Myocyte (in vitro differentiated cells): ENCODE measurements at places on chromosomes 7 and 10. TPM values are rescaled to one million over a fixed set of nuclear protein-coding genes. Genes with fewer than 3 reads are reported as not detected.

The SEPTIN7 gene
- 345 and 379 TPM in 2 replicates for total RNA-seq

The NPY4R2 gene
- total RNA-seq = not detected in 2 replicates

The SHH gene
- total RNA-seq = 0.08 TPM in 1 of 2 replicates, not detected in the other

The TPST1 gene
- total RNA-seq = 37.3 and 48.2 TPM in 2 replicates

The PSTK gene
- 6.8 and 6.9 TPM in 2 replicates for total RNA-seq

The IMPDH1 gene
- total RNA-seq = 34.3 and 35.4 TPM in 2 replicates

The BLNK gene
- 0.13 TPM in 1 of 2 replicates, not detected in the other for total RNA-seq

The LRRN3 gene
- 5.2 and 26.9 TPM in 2 replicates for total RNA-seq

The NKX2-3 gene
- total RNA-seq = 0.21 TPM in 1 of 2 replicates, not detected in the other

The PPA1 gene
- 149 and 152 TPM in 2 replicates for total RNA-seq
